ENCODE measurements at places on chromosomes 3 and 15. TPM values are rescaled to one million over a fixed set of nuclear protein-coding genes. Genes with fewer than 3 reads are reported as not detected.

DISP2 gene
- 1.2 TPM for polyA plus RNA-seq

CACNA2D2 gene
- polyA plus RNA-seq: 30.4 TPM

MYD88 gene
- polyA plus RNA-seq: 39.1 TPM

C3orf80 gene
- polyA plus RNA-seq: 6.2 TPM

POTEB gene
- not detected for polyA plus RNA-seq

AMT gene
- 41.0 TPM for polyA plus RNA-seq

GUCA1C gene
- not detected for polyA plus RNA-seq

UNC45A gene
- polyA plus RNA-seq: 64.0 TPM

FGF7 gene
- polyA plus RNA-seq: 17.5 TPM

CIP2A gene
- 26.1 TPM for polyA plus RNA-seq

OSTN gene
- polyA plus RNA-seq: 0.04 TPM

C3orf20 gene
- 0.21 TPM for polyA plus RNA-seq

FETUB gene
- not detected for polyA plus RNA-seq

WDR93 gene
- polyA plus RNA-seq: 2.1 TPM

APBA2 gene
- polyA plus RNA-seq: 10.9 TPM

GPR87 gene
- polyA plus RNA-seq: not detected

ST3GAL6 gene
- 18.5 TPM for polyA plus RNA-seq

ZNF662 gene
- 48.0 TPM for polyA plus RNA-seq

MYO5C gene
- 40.8 TPM for polyA plus RNA-seq

ZNF385D gene
- polyA plus RNA-seq: 15.2 TPM

ISLR2 gene
- polyA plus RNA-seq: 6.3 TPM

LRRC2 gene
- 0.44 TPM for polyA plus RNA-seq

SH2D7 gene
- polyA plus RNA-seq: 0.27 TPM

CPA3 gene
- polyA plus RNA-seq: 0.34 TPM

SERPINI2 gene
- polyA plus RNA-seq: 2.3 TPM

CLRN1 gene
- not detected for polyA plus RNA-seq

UACA gene
- 123 TPM for polyA plus RNA-seq

IRAK2 gene
- polyA plus RNA-seq: 1.8 TPM

SEMA6D gene
- 33.3 TPM for polyA plus RNA-seq

KLHL24 gene
- 53.1 TPM for polyA plus RNA-seq

GREM1 gene
- 0.13 TPM for polyA plus RNA-seq

PLS1 gene
- 17.1 TPM for polyA plus RNA-seq

CATSPER2 gene
- polyA plus RNA-seq: 9.8 TPM

RBP2 gene
- 0.53 TPM for polyA plus RNA-seq

DLL4 gene
- polyA plus RNA-seq: 22.3 TPM

PLSCR5 gene
- polyA plus RNA-seq: not detected

CRABP1 gene
- 0.40 TPM for polyA plus RNA-seq

KCNMB2 gene
- 11.5 TPM for polyA plus RNA-seq

ADCY5 gene
- 13.5 TPM for polyA plus RNA-seq

GNAT1 gene
- polyA plus RNA-seq: not detected

GP9 gene
- polyA plus RNA-seq: 1.9 TPM

SOX2 gene
- polyA plus RNA-seq: 14.6 TPM

ALG1L2 gene
- polyA plus RNA-seq: 4.4 TPM

PLA2G4E gene
- 0.09 TPM for polyA plus RNA-seq

ROBO1 gene
- polyA plus RNA-seq: 106 TPM

KBTBD13 gene
- 0.61 TPM for polyA plus RNA-seq

GABRR3 gene
- not detected for polyA plus RNA-seq

BSN gene
- 1.0 TPM for polyA plus RNA-seq

ARPP19 gene
- polyA plus RNA-seq: 107 TPM

TMEM212 gene
- 6.2 TPM for polyA plus RNA-seq

TF gene
- 4.6 TPM for polyA plus RNA-seq

PRSS50 gene
- polyA plus RNA-seq: 1.1 TPM

DUOX1 gene
- polyA plus RNA-seq: 7.5 TPM

UROC1 gene
- polyA plus RNA-seq: 0.11 TPM

CCR2 gene
- 2.4 TPM for polyA plus RNA-seq

RTP3 gene
- polyA plus RNA-seq: not detected

ERC2 gene
- polyA plus RNA-seq: 1.9 TPM

ANKRD34C gene
- polyA plus RNA-seq: not detected

Measured in left lung (tissue), 14 donors.